T-helper 1 cell (primary cell): ENCODE measurements at places on chromosomes 12 and 14.

DNA sequence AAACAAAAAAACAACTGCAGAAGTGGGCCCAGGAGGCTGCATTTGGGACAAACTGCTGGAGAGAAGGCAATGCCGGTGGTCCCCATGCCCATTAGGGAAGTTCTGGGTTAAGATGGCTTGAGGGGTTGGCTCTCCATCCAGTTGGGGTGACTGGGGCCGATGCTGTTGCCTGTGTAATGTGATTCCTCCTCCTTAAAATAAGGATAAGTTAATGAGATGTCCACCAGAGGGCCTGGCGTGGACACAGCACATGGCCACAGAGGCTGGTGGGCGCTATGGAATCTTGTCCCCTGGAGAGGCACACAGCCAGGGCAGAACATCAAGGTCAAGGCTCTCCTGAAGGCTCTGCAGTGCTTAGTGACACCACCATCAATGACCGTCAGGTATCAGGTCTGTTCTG lies 1.0 kb upstream of the TESC start:
- DNase-seq, result no peak

GRCh38 chr12:96803969-96804368 lies 103.1 kb upstream of the NEDD1 start:
- DNase-seq, result no peak

DNA sequence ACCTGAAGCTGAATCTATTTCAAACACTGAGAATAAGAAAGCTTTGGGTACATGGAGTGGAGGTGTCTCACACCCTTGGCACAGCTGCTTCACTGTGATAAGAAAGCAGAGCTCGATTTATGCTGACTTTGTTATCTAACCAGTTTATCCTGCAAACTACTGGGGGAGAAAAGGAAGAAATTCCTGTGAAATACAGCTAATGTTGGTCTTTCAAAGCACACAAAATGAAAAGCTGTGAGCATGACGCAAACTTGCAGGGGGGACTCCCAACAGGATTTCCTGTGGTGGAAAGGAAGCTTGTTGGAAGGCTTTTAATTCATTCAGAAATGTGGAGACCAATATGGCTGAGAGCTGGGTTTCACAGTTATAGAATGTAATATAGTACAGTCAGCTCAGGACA lies 53.4 kb downstream of the SRGAP1 start:
- no peak for DNase-seq

DNA sequence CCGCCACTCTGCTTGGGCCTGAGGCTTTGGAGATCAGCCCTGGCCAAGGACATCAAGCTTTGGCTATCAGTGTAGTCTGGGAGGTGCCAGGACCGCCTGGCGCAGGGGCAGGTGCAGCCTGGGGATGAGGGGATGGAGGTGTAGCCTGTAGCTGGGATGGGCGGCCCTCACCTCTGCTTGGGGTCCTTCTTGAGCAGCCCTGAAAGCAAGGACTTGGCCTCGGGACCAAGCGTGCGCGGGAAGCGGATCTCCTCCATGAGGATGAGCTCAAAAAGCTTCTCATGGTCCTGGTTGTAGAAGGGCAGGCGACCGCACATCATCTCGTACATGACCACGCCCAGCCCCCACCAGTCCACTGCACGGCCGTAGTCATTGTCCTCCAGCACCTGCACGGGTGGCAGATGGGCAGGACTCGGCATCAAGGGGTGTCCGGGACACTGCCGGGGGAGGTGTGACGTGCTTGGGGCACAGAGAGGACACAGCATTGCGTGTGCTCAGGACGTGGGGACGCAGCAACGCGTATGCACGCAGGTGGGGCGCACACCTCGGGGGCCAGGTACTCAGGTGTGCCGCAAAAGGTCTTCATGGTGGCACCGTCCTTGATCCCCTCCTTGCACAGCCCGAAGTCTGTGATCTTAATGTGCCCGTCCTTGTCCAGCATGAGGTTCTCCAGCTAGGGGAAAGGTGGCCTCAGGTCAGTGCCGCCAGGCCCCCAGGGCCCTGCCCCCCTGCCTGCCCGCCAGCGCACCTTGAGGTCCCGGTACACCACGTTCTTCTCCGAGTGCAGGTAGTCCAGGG lies 20.0 kb downstream of the SIVA1 start:
- DNase-seq, result no peak

GRCh38 chr12:81229759-81230158 lies 151.9 kb downstream of the ACSS3 start:
- no peak for DNase-seq

DNA sequence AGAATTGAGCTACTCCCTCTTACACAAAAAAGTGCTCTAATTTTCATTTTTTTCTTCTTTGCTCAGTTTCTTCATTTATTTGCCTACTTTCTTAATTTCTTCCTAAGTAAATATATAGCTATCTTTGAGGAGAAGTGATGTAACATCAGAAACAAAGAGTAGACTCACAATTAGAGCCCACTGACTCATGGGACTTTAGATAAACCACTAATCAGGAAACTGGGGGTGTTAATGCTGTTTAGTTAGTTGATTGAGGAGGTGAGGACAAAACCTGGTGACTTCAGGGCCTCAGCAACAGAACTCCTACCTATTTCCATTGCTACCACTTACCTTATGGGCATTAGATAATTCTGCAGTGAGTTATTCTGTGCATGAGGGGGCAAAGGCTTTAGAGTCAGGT lies 151.7 kb downstream of the MON2 start:
- DNase-seq, result no peak

DNA sequence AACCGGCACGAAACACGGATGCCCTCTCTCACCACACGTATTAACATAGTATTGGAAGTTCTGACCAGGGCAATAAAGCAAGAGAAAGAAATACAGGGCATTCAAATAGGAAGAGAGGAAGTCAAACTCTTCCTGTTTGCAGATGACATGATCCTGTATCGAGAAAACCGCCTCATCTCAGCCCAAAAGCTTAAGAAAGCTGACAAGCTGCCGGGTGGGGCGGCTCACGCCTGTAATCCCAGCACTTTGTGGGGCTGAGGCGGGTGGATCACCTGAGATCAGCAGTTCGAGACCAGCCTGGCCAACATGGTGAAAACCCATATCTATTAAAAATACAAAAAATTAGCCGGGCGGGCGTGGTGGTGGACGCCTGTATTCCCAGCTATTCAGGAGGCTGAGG lies 17.7 kb downstream of the OR6S1 start:
- DNase-seq, result no peak

DNA sequence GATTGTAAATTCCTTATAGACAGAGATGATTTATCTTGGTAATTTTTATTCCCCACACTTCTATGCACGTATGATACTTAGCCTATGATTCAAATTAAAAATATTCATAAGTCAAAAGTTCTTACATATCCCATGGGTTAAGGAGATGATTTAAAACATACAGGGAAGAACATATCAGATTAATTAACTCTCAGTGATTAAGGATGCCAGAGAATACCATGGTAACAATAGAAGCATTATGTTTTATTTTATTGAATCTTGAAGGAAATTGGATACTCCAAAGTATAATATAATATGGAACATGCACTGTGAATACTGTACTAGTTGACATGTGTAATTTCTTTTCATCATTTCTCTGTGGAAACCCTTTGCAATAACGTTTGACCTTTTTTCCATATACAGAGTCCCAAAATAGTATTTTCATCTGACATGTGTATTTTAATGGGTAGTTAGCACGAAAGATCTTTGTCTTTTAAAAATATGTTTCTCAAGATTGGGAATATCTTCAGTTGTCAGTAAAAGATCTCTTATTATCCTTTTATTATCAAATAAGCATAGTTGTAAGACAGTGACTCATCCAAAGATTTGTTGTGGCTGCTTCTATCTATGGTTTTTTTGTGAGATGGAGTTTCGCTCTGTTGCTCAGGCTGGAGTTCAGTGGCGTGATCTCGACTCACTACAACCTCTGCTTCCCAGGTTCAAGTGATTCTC lies 166.7 kb downstream of the RAD51B start:
- no peak for DNase-seq

DNA sequence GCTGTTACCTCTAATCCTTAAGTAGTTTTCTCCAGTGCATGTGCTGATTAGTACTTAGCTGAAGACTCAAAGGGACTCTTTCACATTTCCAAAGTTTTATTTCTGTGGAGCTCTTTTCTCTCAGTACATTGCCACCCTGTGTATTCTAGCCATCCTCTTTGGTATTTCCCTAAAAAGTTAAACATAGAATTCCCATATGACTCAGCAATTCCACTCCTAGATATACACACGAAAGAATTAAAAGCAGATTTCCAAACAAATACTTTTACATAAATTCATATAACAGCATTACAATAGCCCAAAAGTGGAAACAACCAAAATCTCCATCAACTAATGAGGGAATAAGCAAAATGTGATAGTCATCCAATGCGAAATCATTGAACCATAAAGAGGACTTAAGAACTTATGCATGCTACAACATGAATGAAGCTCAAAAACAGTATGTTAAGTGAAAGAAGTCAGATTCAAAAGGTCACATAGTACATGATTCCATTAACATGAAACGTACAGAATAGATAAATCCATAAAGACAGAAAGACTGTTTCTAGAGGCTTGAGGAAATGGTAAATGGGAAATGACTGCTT lies 9.0 kb upstream of the NOVA1 start:
- DNase-seq, result no peak

DNA sequence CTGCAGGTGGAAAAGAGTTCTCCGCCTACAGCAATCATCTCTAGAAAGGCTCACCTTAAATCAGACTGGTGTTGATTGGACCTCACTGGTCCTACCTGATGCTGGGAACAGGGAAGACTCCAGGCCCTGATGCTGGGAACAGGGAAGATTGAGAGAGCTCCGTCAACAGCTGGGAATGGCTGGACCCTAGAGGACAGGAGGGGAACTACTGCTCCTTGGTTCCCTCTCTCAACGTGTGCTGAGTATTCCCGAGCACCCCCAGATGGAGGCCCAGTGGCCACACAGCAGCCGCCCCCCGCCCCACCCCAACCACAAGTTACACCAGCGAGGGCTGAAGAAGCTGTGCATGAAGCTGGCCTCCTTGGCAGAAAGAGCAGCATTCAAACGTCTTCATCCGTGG lies 240.3 kb downstream of the SLC15A4 start:
- DNase-seq, result no peak

- no peak for DNase-seq
Observed at GRCh38 chr12:11147420-11147819, 13.0 kb upstream of the TAS2R30 start.

GRCh38 chr12:25529738-25530137 lies 23.3 kb downstream of the LMNTD1 start:
- DNase-seq, result no peak

GRCh38 chr12:9925705-9926393 lies 6.3 kb downstream of the CLEC2A start:
- DNase-seq, result peak; percentile 44

GRCh38 chr14:59664741-59665140 lies 88.1 kb upstream of the CCDC175 start:
- DNase-seq, result no peak

DNA sequence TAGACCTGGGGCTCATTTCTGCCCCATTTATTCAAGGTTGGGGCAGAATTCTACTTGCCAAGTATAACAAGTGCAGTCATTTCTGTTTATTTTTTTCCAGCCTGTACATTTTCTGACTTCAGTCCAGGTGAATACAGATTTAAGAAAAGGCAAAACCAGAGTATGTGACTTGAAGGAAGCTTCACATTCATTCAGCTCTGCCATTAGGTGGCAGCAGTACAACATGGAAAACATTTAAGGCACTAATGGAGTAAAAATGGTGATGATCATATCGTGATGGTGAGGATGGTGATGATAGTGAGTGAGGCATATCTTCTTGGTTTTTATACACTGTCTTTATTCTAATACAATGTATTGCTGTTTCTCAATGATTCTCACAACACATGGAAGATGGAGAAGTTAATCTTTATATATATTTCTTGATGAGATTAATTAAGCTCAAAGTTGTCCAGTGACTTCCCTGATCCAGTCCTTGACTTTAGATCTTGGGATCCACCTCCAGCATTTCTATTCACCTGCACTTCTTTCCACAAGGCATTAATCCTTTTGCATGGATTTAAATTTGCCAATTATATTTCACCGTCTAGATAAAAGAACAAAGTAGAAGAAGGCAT lies 176.7 kb upstream of the SEL1L start:
- no peak for DNase-seq

GRCh38 chr12:89111964-89112363 lies 240.3 kb downstream of the DUSP6 start:
- no peak for DNase-seq

- no peak for DNase-seq
Observed at GRCh38 chr14:51879170-51879569, 18.8 kb downstream of the GNG2 start.

DNA sequence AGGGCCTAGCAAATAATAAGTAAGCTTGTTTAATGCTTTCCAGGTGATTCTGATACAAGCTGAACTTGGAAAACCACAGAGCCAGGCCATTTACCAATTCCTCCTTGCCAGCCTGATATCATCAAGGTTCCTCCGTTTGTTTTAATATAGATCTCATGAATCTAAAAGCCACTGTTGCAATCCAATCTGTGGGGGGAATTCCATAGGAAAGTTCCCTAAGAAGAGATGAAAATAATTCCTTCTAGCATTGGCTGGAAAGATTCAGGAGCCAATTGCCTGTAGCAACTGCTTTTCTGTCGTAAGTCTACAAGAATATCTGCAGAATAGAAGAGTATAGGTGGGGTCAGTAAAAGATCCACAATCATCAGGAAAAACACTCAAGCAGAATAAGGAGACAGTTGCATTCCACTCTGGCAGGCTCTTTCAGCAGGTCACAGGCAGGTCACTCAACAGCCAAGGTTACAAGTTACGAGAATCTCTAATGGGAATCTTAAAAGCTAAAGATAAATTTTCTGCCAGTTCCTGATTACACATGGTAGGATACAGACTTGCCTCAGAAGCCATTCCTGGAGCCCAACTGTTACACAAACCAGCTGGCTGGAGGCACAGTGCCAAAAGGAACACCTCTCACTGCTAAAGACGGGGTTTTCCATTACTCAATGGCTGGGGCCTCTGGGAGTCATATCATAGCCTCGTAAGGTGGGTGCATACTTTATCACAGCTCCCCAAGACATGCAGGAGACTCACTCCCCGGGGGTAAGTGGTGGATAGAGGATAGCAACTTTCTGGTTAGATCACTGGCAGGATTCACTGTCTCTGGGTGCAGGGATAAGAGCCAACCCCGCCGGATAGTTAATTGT lies 43.6 kb downstream of the FGD6 start:
- no peak for DNase-seq

DNA sequence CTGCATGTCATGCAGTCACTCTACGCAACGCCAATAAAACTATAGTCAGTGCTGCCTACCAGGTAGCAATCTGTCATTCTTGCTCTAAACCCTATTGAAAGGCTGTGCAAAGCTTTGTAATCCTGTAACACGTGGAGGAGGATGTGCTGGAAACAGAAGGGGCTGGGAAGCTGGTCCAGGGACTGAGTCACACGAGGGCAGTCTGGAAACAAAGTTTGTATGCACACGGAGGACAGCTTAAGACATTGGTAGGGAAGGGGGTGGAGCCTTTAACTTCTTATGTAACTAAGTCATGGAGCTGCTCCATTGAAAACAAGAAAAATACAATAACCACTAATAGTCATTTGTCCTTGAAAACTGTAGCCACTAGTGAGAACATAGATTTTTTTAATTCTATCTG lies 128.0 kb downstream of the BCAT1 start:
- DNase-seq, result no peak
